ENCODE measurements at places on chromosomes 2 and 18.

DNA sequence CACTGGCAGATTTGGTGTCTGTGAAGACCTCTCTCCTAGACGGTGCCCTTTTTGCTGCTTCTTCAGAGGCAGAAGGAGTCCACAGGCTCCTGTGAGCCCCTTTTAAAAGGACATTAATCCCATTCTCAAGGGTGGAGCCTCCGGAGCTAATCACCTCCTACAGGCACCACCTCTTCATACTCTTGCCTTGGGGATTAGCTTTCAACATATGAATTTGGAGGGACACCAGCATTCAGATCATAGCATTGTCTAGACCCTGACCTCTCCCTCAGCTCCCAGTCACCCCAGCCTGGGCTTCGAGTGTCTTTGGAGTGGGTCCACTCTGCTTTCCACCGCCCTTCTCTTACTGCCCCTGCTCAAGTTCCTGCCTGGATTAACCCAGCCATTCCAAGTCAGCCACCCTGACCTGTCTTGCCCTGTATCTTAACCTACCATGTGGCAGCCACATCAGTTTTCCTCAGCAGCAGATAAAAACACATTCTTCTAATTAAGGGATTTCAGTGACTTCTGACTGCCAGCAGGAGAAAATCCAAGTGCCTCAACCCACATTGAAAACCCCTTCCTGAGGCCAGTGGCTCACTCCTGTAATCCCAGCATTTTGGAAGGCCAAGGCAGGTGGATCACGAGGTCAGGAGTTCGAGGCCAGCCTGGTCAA lies 6.1 kb upstream of the NCL start:
- no peak for DNase-seq

- no peak for DNase-seq
These were observed 10.0 kb downstream of the PHOSPHO2 start for GRCh38 chr2:169704160-169704708.

- DNase-seq, result no peak
These were observed 114.1 kb downstream of the CABLES1 start for GRCh38 chr18:23249348-23249747.

DNA sequence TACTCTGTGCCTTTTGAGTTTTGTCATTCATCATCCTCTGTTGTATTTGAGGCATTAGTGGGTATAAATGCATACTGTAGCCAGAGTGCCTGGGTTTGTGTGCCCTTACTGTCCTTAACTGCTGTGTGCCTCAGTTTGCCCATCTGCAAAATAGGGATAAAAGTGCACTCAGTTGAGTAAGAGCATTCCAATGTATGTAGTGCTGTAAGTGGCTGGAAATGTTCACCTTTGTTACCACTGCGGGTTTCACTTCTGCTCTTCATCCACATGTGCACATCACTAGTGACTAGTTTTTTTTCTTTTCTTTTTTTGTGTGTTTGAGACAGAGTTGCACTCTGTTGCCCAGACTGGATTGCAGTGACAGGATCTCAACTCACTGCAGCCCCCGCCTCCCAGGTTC lies 39.9 kb downstream of the PLEKHB2 start:
- DNase-seq, result no peak

DNA sequence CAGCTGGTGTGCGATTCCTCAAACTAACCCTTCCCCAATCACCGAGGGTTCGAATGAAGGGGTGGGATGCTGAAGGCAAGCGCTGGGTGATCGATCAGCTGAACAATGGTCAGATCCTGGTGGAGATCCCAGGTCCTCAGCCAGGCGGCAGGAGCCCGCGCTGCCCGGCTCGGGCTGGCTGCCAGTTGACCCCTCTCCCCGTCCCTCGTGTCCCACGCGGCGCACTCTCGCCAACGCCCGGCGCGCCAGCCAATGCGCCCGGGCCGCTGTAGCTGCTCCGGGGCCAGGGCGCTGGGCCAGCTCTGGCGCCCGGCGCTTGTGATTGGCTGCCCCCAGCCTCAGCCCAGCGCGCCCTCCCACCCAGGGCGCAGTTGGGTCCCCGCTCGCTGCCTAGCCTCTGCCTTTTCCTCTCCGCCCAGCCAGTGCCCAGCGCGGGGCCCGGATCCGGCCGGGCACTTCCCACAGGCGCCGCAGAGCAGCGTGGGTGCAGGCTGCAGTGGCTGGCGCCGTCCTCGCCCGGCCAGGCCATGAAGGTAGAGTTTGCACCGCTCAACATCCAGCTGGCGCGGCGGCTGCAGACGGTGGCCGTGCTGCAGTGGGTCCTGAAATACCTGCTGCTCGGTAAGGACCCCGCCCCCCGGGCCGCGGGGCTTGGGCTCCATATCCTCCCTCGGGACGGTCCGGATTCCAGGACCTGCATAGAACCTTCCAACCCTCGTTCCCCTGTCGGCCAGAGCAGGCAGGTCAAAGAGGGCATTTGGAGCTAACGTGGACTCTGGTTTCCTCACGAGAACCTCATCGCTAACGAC lies at the start of gene MOGAT1:
MOGAT1 (plus strand) TSS at position 400 of the 809 bp plus-strand sequence; CDS start at position 528, 128 bp downstream.
- DNase-seq, result peak; percentile 43

- DNase-seq, result no peak
These were observed 348.7 kb downstream of the ARHGAP15 start for GRCh38 chr2:143477714-143478443.

GRCh38 chr18:47549021-47549540 lies 297.6 kb upstream of the SKOR2 start:
- no peak for DNase-seq

DNA sequence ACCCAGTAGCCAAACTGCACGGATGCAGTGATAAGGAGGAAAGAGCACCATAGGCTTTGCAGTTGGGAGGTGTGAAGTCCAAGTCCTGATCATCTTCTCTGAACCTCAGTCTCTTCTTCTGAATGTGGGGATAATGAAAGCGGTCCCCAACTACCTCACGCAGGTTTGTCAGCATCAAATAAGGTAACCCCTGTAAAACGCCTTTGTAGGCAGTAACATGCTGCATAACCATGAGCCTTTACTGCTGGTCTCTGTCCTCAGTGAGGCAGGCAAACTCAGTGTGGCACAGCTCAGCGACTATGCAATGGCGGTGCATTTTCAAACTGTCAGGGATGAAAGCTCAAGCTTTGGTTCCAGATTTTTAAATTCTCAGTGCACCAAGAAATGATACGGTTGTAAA lies 46.1 kb downstream of the DNMT3A start:
- DNase-seq, result no peak

GRCh38 chr18:53225567-53226325 lies 885.7 kb downstream of the DCC start:
- DNase-seq, result no peak

- peak; percentile 36 for DNase-seq
These were observed 1.1 kb downstream of the TMEM169 start for GRCh38 chr2:216082805-216083204.

DNA sequence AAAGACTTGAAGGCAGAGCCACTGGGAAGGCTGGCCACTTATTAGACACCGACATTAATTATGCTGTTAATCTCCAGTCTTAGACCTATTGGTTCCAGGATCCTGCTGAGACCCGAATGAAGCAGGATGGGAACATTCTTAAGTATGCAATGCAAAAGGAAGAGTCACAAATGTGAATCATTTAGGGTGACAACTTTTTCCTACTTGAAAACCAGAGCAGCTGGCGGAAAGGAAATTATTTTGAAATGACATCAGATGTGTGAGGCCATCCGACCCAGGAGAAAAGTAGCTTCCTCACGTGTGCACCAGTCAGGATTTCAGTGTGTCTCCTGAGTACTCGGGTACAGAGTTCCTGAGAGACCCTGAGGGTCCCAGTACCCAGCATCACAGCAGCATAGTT lies 222.9 kb upstream of the NCKAP5 start:
- DNase-seq, result no peak

Measured in GM13976 (cell line).